Stimulated activated naive CD8-positive, alpha-beta T cell treated with anti-CD3 and anti-CD28 coated beads, Interleukin-15, amount 100 ng/mL, for 72 hours (primary cell): ENCODE measurements at places on chromosomes 5 and 9.

- no peak for DNase-seq
These were observed 523 bp downstream of the EPB41L4B start for GRCh38 chr9:109320331-109320741.

GRCh38 chr5:10457682-10458574, 16.2 kb downstream of the ROPN1L start:
- no peak for DNase-seq

DNA sequence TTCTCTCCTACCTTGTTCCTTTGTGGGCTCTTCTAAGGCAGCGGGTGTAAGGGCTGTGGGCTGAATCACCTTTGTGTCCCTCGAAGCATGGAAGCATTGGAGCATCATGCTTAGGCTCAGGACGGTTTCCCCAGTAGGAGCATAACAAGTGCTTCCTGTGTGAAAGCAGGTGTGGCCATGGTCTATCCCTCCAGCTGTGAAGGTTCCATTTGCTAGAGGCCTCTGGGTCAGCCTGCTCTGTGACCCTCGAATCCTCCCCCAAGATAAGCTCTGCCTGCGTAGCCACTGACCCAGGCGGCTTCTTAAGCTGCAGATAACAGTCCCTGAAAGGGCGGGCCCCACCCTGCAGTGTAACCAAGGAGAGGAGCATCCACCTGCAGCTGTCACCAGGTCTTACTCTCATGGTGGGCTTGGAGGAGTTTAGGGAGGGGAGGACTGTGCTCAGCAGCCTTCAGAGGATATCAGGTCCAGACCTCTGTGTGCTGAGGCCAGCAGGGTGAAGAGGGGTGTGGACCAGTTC, 8.4 kb upstream of the NDST1 start:
- DNase-seq, result no peak

DNA sequence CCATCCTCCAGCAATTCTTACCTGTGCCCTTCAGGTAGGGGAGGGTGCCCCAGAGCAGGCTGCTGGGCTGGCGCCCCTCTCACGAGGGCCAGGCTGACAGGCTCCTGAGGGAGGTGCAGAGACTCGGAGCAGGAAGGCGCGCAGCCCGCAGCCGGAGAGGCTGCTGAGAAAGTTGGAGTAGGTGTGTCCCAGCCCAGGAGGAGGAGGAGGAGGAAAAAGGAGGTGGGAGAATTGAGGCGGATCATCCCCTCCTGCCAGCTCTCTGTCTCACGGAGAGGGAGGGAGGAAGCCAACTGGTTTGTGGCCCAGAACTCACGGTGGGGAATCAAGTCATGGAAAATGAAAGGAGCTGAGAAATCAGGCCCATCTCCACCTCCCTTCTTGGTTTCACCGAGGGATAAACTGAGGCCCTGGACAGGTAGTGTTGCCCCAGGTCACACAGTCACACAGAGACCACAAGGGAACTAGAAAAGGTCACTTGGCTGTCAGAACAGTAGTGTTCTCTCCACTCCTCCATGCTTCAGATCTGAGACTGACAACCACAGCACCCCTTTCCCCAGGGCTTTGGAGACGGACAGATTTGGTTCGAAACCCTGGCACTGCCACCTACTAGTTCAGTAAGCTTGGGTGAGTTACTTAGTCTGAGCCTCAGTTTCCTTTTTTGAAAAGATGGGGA, at the start of gene FAT2:
Gene FAT2 (minus strand): TSS at position 188 of the 676 bp plus-strand sequence. CDS start 22,400 bp downstream, outside the sequence.
- DNase-seq, result no peak

- no peak for DNase-seq
These were observed 563.0 kb upstream of the KLF4 start for GRCh38 chr9:108052431-108053080.

DNA sequence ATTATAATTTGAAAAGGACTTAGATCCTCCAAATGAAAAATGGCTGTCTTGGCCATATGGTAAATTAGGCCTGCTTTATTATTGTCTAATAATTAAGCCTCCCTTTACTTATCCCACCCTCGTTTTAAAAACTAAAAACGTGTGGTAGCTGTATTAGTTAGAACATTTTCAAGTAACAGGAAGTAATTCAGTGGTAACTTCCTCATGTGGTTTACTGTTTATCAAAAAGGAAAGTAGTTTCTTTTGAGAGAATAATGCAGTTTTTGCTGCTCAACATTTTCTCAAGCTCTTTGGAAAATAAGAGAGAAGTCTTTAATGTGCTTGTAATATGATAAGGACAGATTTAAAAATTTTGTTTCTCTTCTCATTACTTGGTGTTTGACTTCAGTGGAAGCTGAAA, 26.0 kb downstream of the ZCCHC7 start:
- no peak for DNase-seq

GRCh38 chr5:2805080-2805479, 53.6 kb upstream of the IRX2 start:
- DNase-seq, result no peak

GRCh38 chr9:3698076-3698475, 172.3 kb upstream of the RFX3 start:
- no peak for DNase-seq

DNA sequence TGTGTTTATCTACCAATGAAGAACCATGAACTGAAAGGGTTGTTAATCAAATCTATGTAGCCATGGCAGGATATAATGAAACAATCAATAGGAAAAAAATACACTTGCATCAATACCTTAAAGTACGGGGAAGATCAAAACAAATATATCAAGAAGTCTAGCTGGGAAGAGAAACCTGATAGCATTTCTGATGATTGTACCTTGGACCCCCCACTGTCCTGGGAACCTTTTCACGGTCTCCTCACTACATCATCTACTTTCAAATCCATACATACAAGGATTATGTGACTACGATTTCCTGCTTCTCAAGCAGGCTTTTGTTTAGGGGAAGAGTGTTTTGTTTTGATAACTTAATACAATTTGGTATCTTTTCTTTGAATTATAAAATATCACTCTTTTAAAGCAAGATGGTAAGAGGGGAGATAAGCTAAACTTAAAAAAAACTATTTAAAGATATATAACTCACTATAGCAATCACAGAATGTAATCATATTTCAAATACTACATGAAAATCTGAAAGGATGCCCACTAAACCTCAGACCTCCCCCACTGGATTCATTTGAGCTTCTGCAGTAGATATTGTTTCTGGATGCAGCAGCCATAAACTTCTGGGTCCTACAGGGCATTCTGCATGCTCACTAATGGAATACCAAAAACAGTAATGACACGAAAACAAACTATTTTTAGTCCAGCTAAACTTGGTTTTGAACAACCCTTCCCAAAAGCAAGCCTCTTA, 8.0 kb downstream of the EBF1 start:
- no peak for DNase-seq

- no peak for DNase-seq
These were observed 38.1 kb upstream of the TUSC1 start for GRCh38 chr9:25716220-25716872.

- no peak for DNase-seq
These were observed 87.9 kb upstream of the IFNK start for GRCh38 chr9:27436234-27436633.

DNA sequence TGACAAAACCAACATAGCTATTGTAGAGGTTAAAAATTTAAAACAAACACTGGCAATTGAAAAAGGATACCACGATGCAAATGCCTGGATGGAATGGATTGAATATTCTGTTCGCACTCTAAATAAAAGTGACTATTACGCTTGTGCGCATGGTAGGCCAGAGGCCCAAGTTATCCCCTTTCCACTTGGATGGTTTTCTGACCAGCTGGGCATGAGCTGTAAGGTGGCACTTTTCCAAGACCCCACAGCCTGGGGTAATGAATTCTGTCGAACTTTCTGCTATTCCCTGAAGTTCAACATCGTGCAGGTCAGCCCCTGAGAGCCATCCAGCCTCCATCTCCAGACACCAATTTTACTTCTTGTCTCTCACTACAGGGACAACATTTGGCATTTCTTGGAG, 5.4 kb upstream of the RNF180 start:
- DNase-seq, result no peak

- DNase-seq, result no peak
These were observed 40.0 kb downstream of the MTREX start for GRCh38 chr5:55347786-55348185.

DNA sequence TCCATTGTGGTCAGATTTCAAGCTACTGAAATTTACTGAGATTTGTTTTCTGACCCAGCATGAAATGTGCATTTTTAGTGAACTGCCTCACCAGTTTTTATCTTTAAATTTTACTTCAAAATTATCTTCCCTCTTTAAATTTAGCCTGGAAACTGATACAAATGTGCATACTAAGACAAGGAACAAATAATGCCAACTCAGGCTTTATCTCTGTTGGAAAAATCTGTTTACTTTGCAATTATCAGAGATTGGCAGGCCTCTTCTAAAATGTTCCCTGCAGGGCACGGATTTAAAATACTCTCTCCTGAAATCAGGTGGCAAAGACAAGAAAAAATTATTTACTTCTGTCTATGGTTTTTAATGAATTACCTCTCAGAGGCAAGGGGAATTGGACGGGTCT, 151.0 kb upstream of the PTCH1 start:
- DNase-seq, result no peak

- no peak for DNase-seq
These were observed 77.3 kb downstream of the SLC25A46 start for GRCh38 chr5:110815916-110816605.

DNA sequence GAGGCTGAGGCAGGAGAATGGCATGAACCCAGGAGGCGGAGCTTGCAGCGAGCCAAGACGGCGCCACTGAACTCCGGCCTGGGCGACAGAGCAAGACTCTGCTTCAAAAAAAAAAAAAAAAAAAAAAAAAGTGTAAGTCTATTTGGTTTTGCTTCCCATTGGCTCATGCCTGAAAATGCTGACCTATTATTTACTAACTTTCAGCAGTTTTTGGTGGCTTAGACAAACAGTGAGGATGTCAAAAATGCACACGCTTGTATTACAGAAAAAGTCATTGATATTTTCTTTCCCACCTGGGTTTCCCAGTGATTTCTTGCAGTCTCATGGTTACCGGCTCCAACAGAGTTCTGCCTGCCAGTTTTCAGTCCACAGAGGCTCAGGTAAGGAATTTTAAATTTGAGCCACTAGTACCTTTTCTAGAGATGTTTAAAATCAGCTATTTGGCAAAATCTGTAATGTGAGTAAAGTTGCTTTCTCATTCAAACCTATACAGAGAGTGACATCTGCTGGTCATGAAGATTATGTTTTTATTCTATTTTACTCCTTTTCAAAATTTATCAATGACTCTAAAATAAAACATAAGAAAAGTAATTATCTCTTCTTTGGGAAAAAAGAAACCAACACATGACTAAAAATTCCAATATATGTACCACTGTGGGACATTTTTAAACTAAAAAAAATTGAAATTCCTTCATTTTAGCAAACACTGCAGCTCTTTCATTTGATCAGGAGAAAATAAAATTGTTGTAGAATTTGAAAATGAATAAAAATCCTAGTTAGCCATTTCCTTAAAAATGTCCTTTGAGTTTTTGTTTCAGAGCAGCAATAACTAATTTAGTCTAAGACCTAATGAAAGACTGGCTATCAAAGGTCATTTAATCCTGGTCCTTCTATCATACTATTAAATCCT, 8.8 kb downstream of the FAM200C start:
- no peak for DNase-seq

DNA sequence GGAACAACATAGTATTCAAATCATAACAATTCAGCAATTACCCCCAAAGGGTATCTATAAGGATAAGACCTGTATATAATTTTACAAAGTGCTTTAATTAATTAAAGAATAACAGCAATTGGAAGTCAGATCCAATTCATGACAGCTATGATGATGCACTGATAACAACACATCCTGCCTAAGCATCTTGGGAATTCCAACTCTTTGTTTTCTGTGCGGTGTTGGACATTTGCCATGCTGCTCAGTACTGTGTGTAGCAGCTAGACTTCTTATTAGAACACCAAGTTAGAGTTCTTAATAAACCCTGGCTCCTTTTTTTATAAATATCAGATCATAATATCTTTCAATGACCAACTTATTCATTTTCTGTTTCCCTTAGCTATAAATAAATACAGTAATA, 209.0 kb downstream of the SEC61B start:
- no peak for DNase-seq

- DNase-seq, result no peak
These were observed 245.4 kb downstream of the DENND1A start for GRCh38 chr9:123684393-123685149.

- no peak for DNase-seq
These were observed 51.1 kb downstream of the TTC1 start for GRCh38 chr5:160060001-160060400.

DNA sequence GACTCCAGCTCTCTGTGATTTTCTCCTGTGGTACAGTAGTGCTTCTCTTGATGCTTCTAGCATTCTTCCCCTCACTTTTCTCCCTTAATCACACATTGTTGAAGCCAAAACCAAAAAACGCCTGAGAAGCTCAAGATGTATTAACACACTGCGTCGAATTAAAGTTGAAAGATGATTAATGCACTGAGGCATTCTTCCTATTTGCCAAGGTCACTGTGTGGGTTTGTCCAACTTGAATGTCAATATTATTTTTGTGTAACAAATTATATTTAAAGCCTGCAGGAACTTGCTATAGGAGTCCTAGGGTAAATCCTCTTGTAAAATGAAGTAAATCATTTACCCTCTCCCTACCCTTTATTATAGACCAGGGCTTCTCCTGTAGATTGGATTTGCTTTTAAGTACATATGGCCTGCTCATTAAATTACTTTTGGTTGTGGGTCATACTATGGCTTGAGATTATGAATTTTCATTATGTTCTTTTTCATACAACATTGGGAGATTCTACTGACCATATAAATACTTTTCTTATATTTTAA, 68.1 kb downstream of the GDA start:
- DNase-seq, result no peak

- no peak for DNase-seq
These were observed 2.6 kb upstream of the FOXB2 start for GRCh38 chr9:77016526-77017504.

- no peak for DNase-seq
These were observed 35.1 kb downstream of the MTAP start for GRCh38 chr9:21837501-21837900.

- no peak for DNase-seq
These were observed 477.6 kb downstream of the TLE1 start for GRCh38 chr9:81211741-81212140.

DNA sequence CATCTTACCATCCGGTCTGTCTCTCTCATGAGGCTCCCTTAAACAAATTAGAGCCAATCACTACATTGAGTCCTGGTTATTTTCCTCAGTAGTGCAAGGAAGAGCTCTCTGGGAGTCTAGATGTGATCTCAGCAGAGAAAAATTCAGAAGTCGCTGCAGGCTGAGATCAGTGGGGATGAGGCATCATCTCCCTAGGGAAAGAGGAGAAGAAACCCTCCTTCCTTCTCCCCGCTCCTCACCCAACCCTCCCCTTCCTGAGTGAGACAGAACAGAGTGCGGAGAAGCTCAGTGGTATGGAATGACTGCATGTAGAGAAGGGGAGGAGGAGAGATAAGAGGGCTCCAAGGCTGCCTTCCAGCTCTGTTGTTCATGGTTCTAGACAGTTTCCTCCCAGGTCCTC, 80.5 kb downstream of the PAPPA start:
- DNase-seq, result no peak

- DNase-seq, result no peak
These were observed 7.2 kb downstream of the NINJ1 start for GRCh38 chr9:93126825-93127368.

DNA sequence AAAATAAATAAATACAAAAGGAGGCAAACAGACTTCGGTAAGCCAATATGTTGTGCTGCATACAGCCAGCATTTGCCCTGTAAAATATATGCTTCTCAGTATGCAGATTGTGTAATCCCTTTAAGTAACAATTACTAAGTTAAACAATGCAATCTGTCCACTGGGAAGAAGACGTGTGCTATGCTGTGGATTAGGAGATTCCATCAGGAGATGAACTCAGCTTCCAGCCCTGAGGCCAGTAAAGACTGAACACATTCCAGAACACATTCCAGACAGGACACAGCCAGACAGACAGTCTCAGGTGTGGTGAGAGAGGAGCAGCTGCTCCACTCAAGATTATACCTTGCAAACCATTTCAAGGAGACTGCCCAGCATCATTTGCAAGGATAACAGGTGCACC, 97.8 kb downstream of the MPDZ start:
- no peak for DNase-seq
